Heart left ventricle (tissue), 16 donors: ENCODE measurements at places on chromosomes 2 and 18. TPM values are rescaled to one million over a fixed set of nuclear protein-coding genes. Genes with fewer than 3 reads are reported as not detected.

ARHGEF33 gene
- not detected for total RNA-seq

TMEM37 gene
- total RNA-seq: 1.0 TPM

TFPI gene
- 39.9 TPM for total RNA-seq

G6PC2 gene
- not detected for total RNA-seq

CAVIN2 gene
- 149 TPM for total RNA-seq

VSNL1 gene
- total RNA-seq: 26.3 TPM

ZCCHC2 gene
- 23.1 TPM for total RNA-seq

FHL2 gene
- 965 TPM for total RNA-seq

TCF23 gene
- total RNA-seq: not detected

TMEM198 gene
- total RNA-seq: 0.65 TPM

AMMECR1L gene
- 10.2 TPM for total RNA-seq

SLC4A3 gene
- 428 TPM for total RNA-seq

CAB39 gene
- 94.4 TPM for total RNA-seq

ARHGAP15 gene
- 3.6 TPM for total RNA-seq

GRHL1 gene
- 0.79 TPM for total RNA-seq

VIL1 gene
- not detected for total RNA-seq

FBXO48 gene
- total RNA-seq: 0.64 TPM

CD8B2 gene
- total RNA-seq: not detected

OBSL1 gene
- total RNA-seq: 200 TPM

DSEL gene
- total RNA-seq: 2.4 TPM

GALNT13 gene
- total RNA-seq: 0.21 TPM

UGT1A4 gene
- not detected for total RNA-seq

L3MBTL4 gene
- total RNA-seq: 2.0 TPM

SMYD5 gene
- total RNA-seq: 20.0 TPM

HOXD13 gene
- total RNA-seq: not detected

KDM3A gene
- 35.4 TPM for total RNA-seq

COL4A3 gene
- 2.0 TPM for total RNA-seq

SCYGR4 gene
- not detected for total RNA-seq

FN1 gene
- 155 TPM for total RNA-seq

CNDP1 gene
- not detected for total RNA-seq

MYCN gene
- 1.0 TPM for total RNA-seq
